MM.1S (cell line): ENCODE measurements at places on chromosomes 2 and 18.

GRCh38 chr2:9696731-9697130 lies 65.9 kb upstream of the YWHAQ start:
- DNase-seq, result no peak

DNA sequence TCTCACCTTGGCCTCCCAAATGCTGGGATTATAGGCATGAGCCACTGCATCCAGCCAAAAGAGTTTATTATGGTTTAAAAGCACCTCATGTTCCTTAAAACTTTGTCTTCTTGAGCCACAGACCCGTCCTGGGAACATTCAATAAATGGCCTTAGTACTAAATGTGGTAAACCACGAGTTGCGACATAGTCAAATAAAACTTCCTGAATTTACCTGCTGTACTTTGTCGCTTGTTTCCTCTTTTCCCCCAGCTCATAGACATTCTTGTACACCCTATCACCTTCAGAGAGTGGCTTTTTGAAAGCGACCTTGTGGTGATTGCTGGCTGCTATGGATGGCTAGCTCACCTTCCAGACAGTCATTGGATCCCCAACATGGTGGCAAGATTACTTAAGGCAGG lies 310.4 kb downstream of the LRRTM1 start:
- DNase-seq, result no peak

DNA sequence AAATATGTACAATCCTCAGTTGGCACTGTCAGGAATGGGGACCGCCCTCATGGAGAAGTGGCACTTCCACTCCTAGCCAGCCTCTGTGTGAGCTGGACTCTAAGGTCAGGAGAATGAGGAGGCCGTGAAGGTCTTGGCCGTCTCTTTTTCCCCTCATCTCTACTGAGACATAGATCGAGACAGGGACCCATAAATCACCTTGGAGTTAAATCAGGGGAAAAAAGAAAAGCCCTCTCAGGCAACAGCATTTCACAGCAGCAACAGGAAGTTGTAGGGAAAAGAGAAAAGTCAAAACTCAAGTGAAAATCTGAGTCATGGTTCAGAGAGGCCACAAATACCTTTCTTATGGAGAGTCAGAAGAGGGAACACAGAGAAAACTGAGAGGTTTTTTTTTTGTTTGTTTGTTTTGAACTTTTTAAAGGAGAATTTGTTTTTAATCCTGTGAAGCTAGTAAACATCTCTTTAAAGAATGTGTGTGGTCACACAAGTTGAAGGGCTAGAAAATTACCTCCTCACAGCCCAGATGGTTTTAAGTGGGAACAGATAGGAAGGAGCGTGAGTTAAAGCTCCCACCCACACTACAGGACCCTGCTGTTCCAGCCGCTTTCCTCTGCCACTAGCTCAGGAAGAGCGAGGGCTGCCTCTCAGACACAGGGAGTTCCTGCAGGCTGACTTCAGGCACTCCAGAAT lies 30.6 kb upstream of the CYP1B1 start:
- DNase-seq, result no peak

DNA sequence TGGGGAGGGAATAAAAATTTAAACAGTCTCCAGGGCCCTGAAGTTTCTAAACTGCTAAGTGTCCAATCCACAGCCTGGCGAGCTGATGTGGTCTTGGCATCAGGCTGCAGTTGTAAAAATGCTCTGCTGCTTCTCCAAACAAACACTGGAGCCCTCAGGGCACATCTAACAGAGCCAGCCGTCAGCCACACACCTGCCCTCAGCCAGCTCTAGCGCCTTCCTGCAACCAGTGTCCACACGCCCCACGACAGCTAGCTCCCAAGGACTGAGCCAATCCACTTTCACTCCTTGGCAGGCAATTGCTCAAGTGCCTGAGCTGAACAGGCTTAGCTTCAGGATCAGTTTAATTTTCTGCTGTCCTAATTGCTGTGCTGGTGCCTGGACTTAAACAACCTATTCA lies 446.4 kb upstream of the RAB12 start:
- DNase-seq, result no peak

GRCh38 chr2:21438949-21439348 lies 315.2 kb downstream of the TDRD15 start:
- DNase-seq, result no peak

DNA sequence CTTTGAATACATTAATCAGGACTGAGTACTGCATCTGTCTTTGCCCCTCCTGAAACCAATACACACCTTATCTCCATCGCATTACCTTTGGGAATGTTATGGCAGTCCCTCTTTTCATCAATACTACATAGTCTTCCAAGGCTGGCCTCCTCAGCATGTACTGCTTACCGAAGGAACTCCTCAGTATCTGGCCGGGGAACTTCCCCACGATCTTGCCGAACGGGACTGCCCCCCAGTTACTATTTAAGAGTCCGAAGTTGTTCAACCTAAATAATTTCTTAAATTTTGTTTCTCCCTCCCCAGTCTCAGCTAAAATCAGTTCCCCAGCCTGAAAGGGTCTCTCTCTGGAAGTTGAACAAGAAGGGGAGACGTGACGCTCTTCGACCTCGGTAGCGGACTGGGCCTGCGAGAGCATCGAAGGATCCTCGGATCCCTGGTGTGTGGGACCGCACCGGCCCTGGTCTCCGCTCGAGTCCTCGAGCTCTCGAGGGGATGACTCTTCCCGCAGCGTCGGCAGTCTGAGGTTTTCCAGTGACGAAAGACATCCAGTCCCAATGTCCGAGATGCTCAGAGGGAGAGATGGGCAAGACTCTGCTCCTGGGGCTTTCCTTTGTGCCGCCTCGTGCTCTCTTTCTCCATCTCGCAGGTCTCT lies 489 bp downstream of the TRMT61B start:
- peak; percentile 21 for DNase-seq

GRCh38 chr2:225122583-225123486 lies 80.6 kb upstream of the DOCK10 start:
- peak; percentile 15 for DNase-seq

DNA sequence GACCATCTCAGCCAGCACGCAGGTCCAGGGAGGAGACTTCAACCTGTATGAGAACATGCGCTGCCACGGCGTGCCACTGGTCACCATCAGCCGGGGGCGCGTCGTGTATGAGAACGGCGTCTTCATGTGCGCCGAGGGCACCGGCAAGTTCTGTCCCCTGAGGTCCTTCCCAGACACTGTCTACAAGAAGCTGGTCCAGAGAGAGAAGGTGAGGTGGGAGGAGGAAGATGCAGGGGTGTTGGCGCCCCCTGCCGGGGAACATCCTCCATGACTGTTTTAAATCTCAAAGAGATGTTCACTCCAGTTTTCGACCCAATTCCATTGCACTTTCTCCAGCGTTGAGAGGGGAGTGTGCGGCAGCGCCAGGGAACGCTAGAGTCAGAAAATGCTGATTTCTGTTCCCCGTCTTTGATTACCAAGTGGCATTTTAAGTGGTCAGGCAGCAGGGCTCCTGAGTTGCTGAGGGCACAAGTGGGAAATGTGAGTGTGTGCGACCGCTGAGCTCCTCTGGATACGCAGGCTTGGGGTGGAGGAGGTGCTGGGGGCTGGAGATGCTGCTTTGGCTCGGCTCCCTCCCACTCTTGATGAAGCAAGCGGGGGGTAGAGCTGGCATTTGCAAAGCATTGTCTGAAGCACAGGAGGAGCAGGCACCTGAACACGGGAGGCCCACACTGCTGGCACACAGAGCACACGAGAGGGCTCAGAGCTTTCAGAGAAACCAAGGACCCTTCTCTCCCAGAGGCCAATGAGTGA lies 27.7 kb upstream of the MAPRE3 start:
- peak; percentile 27 for DNase-seq

DNA sequence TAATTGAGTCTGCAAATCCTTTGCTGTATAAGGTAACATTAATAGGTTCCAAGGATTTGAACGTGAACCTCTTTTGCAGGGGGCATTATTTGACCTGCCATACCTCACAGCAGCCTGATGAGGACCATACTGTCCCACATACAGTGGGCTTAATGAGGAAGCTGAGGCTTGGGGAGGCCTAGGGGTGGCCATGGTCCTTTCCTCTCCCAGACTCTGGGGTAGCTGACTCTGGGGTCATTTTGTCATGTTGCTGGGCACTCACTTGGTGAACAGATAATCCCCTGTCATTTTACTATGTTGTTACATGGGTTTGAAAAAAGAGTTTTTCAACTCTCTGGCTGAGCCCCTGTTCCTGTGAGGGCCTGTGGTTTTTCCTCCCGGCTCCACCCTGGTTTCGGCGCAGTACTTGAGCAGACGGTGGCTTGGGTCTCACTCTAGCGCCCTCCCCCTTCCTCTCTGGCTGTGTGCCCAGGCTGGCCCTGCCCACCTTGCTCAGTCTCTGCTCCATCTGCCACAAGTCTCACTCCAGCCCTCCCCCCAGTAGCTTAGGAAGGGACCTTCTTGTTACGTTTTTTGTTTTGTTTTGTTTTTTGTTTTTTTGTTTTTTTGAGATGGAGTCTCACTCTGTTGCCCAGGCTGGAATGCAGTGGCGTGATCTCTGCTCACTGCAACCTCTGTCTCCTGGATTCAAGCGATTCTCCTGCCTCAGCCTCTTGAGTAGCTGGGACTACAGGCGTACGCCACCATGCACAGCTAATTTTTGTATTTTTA lies 21.0 kb downstream of the INPP4A start:
- DNase-seq, result peak; percentile 95

DNA sequence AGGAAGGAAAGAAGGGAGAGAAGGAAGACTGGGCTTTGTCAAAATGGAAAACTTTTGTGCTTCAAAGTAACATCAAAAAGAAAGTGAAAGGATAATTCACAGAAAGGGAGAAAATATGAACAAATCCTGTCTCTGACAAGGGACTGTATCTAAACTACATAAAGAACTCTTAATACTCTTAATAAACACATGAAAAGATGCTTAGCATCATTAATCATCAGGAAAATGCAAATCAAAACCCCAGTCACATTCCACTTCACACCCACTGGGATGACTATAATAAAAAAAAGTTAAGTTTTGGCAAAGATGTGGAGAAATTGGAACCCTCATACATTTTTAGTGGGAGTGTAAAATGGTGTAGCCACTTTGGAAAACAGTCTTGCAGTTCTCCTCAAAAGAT lies 11.8 kb upstream of the ZFP36L2 start:
- DNase-seq, result peak; percentile 18

DNA sequence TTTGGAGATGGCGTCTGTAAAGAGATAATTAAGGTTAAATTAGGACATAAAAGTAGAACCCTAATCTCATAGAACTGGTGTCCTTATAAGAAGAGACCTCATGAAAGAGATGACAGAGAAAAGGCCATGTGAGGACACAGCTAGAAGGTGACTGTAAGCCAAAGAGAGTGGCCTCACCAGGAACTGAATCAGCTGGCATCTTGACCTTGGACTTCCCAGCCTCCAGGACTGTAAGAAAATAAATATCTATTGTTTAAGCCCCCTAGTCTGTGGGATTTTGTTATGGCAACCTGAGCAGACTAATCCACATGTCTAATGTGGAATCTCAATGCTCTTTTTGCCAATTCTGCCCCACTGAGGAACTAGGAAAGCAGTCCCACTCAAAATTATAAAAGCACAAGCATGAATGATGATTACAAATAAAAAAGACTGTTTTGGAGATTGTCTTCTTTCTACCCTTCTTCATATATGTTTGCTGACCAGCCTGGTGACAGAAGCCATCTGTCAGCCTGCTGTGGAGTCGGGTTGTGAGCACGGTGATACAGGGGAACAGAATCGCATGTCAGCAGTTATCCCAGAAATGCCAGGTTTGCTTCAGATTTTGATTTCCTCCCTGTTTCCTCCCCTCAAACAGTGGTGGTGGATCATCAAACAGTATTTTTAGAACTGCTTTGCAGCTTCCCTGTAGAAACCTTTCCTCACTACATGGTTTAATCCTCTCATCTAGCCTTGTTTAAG lies 54.2 kb downstream of the INPP4A start:
- DNase-seq, result no peak

DNA sequence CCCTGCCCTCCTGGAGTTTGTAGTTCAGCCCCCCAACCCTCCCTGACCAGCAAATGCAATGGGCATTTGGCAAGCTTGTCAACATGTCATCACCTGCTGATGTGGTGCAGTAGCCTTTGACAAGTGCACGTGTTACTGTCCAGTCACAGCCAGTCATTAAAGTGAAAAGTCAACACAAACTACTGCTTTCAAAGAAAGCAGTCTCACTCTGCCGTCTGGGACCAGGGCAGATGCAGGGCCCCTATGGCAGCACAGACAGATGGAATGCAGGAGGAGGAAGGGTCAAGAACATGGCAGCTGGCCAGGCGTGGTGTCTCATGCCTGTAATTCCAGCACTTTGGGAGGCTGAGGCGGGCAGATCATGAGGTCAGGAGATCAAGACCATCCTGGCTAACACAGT lies 222.4 kb upstream of the OSR1 start:
- DNase-seq, result no peak

- DNase-seq, result no peak
Measured at GRCh38 chr2:187544371-187545080, 9.7 kb downstream of the TFPI start.

DNA sequence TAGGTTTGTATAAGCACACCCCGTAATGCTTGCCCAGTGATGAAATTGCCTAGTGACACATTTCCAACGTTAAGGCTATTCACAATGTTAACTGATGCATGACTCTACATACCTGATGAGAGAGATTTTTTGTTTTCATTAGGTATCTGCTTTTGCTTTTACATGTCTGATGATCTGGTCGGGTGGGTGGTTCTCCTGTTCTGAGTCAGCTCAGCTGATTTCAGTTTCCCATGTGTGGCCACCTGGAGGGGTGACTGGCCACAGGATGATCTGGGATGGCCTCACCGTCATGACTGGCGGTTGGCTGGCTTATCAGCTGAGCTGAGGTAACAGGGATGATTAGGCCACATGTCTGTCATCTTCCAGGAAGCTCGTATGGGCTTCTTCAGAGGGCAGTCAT lies 33.8 kb upstream of the ACYP2 start:
- DNase-seq, result peak; percentile 41

DNA sequence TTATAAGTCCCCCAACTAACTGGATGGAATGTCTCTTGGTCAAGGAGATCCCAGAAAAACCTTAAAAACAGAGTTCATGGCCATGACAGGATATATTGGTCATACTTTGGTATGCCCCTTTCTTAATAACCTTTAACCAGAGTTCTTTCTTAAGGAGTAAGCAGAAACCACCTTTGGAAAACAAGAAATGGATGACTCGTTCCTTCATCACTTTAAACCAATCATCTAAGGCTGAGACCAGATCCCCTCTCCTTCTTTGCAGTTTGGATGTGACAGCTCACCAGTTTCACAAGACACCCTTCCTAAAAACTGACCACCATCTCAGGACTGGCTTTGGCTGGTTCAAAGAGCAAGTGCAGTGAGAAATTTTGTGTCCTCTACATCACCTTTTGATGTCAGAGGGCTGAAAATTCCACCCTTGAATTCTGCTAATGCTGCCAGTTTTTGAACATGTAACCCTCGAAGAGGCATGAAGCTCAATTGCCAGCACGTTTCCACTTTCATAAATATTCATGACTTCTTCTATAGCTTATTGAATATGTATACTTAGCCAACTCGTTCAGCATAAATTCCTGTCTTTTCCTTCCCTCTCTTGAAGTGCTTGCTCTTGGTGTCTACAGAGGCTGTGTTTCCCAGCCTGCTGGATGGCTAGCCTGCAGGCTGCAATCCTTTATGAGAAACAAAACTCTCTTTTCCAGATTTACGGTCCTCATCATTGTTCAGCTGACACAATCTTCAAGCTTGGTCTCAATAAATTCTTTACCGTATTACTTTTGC lies 1323.5 kb upstream of the TMEFF2 start:
- DNase-seq, result no peak

GRCh38 chr2:54667726-54668650 lies 55.5 kb upstream of the EML6 start:
- no peak for DNase-seq
